RWPE2 (cell line): ENCODE measurements at places on chromosomes 3 and 15.

DNA sequence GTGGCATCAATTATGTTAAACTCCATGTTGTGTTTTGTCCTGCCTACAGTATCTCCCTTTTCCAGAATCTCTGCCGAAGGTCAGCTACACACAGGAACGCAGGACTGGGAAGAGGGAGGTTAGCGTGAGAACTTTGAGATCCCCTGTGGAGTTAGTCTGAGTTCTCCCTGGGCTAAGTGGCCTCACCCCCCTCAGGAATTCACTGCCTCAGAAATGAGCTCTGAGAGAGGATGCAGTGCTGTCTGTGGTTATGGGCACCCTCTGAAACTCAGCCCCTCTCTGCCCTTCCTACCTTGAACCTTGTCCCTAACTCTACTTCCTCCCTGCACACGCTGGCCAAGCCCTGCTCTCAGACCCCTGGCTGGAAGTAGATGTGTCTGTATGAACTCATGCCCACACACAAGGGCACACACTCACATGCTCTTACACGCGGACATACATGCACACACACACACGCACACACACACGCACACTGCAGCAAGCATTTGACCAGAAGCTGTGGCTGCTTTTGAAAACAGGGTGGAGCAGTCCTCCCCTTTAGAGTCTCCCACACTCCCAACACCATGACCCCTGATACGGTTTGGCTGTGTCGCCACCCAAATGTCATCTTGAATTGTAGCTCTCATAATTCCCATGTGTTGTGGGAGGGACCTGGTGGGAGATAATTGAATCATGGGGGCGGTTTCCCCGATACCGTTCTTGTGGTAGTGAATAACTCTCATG, 5.3 kb upstream of the VIPR1 start:
- no peaks in the 10 kb centered on the region for H3K4me1 ChIP-seq
- no peak overlapping the region for H3K27ac ChIP-seq
- H3K4me3 ChIP-seq = no peak overlapping the region
- no peaks in the 10 kb centered on the region for H3K27me3 ChIP-seq

- H3K4me1 ChIP-seq = peaks cover 21% of the 10 kb centered on the region
- no peaks in the 10 kb centered on the region for H3K27me3 ChIP-seq
- peak overlapping the region; percentile 89 for H3K27ac ChIP-seq
Observed at GRCh38 chr3:112390783-112391641, 58.1 kb downstream of the CD200 start.

DNA sequence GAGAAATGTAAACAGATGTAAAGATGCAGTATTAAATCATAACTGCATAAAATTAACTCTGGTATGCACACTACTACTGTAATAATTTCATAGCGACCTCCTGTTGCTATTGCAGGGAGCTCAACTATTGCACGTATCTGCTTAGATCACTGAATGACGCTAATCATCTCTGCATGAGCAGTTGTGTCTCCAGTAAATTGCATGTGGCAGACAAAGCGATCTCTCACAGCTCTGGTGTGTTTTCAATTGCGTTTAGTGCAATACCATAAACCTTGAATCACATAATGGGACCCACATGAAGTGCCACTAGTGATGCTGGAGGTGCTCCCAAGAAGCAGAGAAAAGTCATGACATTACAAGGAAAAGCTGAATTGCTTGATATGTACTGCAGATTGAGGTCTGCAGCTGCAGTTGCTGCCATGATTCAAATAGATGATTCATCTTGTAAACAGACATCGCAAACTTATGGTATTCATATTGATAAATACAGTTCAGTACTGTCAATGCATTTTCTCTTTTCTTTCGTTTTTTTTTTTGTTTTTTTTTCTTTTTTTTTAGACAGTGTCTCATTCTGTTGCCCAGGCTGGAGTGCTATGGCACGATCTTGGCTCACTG, 30.2 kb upstream of the LCTL start:
- no peak for DNase-seq
- no peaks in the 10 kb centered on the region for H3K4me1 ChIP-seq
- H3K36me3 ChIP-seq = no peaks in the 10 kb centered on the region

- no peak for DNase-seq
- H3K27ac ChIP-seq = no peak overlapping the region
- H3K4me3 ChIP-seq = no peak overlapping the region
- peaks cover 11% of the 10 kb centered on the region for H3K27me3 ChIP-seq
- H3K36me3 ChIP-seq = no peaks in the 10 kb centered on the region
Observed at GRCh38 chr15:38576261-38576660, 11.6 kb upstream of the RASGRP1 start.

- no peaks in the 10 kb centered on the region for H3K27me3 ChIP-seq
- H3K36me3 ChIP-seq = peaks cover 95% of the 10 kb centered on the region
- H3K4me1 ChIP-seq = no peaks in the 10 kb centered on the region
- H3K27ac ChIP-seq = no peak overlapping the region
- DNase-seq = no peak
- no peak overlapping the region for H3K4me3 ChIP-seq
Observed at GRCh38 chr3:161239700-161240099, 18.6 kb downstream of the NMD3 start.

DNA sequence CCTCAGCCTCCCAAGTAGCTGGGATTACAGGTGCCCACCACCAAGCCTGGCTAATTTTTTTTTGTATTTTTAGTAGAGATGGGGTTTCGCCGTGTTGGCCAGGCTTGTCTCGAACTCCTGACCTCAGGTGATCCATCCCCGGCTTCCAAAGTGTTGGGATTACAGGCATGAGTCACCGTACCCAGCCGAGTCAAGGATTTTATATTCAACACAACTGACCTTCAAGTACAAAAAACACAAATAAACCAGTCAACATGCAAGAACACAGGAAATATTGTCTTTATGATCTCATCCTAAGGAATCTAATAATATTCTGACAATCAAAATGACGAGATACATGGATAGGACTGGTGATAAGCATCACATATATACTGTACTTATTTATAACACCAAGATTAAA, 37.9 kb downstream of the TJP1 start:
- no peak for DNase-seq
- H3K36me3 ChIP-seq = peaks cover 48% of the 10 kb centered on the region
- peaks cover 29% of the 10 kb centered on the region for H3K4me1 ChIP-seq
- H3K27ac ChIP-seq = peak overlapping the region; percentile 35
- no peaks in the 10 kb centered on the region for H3K27me3 ChIP-seq
- no peak overlapping the region for H3K4me3 ChIP-seq

DNA sequence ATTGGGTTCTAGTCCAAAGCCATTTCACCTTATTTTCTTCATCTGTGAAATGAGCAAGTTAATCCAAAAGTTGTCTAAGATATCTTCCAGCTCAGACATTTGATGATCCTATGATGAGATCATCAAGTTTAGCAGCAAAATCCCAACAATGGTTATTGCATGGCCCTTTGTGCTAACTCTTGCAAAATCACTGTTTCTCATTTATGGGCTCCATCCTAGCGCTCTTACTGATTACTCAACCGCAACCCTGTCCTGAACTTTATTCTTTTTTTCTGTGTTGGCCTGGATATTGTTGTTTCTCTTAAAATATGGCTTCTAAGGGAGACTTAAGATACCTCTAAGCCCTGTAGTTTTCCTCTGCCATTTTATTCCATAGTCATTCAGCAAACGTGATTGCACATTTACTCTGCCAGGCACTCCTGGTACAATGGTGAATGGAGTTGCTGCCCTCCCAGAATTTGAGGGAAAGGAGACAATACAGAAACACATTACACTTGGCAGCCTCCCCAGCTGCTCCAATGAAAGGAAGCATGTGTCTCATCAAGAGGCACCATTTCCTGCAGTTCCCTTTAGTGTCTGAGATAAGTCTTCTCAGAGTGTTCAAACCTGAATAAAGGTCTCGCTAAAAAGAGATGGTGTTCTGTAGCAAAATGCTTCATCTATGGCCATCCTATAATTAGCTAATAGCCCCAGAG, 4.4 kb downstream of the GXYLT2 start:
- peaks cover 45% of the 10 kb centered on the region for H3K4me1 ChIP-seq
- H3K27me3 ChIP-seq = no peaks in the 10 kb centered on the region
- DNase-seq = no peak
- no peaks in the 10 kb centered on the region for H3K36me3 ChIP-seq
- peak overlapping the region; percentile 64 for H3K27ac ChIP-seq

DNA sequence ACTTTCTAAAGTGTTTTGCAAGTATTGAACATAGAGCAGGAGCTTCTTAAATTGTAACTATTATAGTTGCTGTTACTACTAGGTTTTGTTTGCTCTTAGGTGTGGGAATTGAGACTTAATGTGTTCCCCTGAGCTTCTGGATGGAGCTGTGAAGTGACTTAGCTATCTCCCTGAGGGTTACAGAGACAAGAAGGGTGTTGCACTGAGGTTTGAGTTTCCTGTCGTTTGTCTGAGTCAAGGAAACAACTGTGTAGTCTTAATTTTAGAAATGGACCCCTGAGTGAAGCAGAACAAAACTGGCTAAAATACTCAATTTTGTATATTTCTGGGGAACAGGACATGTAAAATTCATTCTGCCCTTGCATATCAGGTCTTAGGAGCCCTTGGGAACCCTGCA, 20.4 kb downstream of the TTC21A start:
- no peak overlapping the region for H3K27ac ChIP-seq
- DNase-seq = no peak
- peaks cover 15% of the 10 kb centered on the region for H3K4me1 ChIP-seq
- no peaks in the 10 kb centered on the region for H3K36me3 ChIP-seq
- no peaks in the 10 kb centered on the region for H3K27me3 ChIP-seq

DNA sequence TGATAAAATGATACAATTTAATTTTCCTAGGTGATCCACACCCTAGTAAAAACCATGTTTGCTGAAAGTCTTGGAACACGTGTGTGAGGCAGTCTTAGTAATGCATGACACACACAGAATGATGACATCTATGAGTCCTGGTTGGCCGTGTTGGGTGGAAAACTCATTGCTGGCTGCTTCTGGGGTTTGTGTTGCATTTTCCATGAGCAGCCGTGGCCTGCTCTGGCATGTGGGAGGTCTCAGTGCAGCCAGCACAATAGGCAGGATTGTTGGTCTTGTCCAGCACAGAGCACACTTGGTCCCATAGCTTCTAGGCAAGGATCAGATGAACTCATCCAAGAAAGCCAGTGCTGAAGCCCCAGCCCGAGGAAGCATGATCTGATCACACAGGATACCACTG, 172.8 kb upstream of the UBE3A start:
- no peaks in the 10 kb centered on the region for H3K4me1 ChIP-seq
- no peaks in the 10 kb centered on the region for H3K36me3 ChIP-seq

DNA sequence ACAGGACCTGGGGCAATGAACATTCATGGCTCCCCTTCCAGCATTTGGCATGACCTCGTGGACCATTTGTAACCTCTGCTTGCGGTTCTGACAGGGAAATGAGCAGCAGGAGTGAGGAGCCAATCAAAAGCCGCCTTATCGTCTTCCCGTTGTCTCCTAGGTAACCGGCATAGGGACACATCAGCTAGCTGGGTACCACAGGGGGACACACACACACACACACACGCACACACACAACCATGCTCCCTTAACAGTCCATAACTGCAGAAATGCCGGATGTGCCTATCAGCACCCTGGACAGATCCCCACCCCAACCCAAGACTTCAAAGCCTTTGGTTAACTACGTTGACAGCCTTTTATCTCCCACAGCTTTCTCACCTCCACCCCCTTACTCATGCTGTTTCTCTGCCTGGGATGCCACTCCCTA, 53.4 kb upstream of the CCDC174 start:
- H3K27ac ChIP-seq = no peak overlapping the region
- no peaks in the 10 kb centered on the region for H3K36me3 ChIP-seq
- H3K4me3 ChIP-seq = no peak overlapping the region
- peaks cover 25% of the 10 kb centered on the region for H3K27me3 ChIP-seq
- DNase-seq = no peak

- DNase-seq = no peak
- H3K27ac ChIP-seq = no peak overlapping the region
- H3K4me3 ChIP-seq = no peak overlapping the region
Observed at GRCh38 chr15:87736891-87737389, 519.6 kb downstream of the NTRK3 start.

- no peaks in the 10 kb centered on the region for H3K4me1 ChIP-seq
- DNase-seq = no peak
- no peaks in the 10 kb centered on the region for H3K36me3 ChIP-seq
- H3K27ac ChIP-seq = no peak overlapping the region
Observed at GRCh38 chr15:36748366-36749115, 169.1 kb downstream of the CDIN1 start.

- H3K4me1 ChIP-seq = peaks cover 4% of the 10 kb centered on the region
- H3K36me3 ChIP-seq = no peaks in the 10 kb centered on the region
- no peaks in the 10 kb centered on the region for H3K27me3 ChIP-seq
- DNase-seq = no peak
Observed at GRCh38 chr3:171526869-171527268, 66.7 kb upstream of the TNIK start.

GRCh38 chr3:196803891-196804468, 63.7 kb upstream of the SENP5 start:
- peaks cover 64% of the 10 kb centered on the region for H3K36me3 ChIP-seq
- DNase-seq = no peak
- H3K27me3 ChIP-seq = no peaks in the 10 kb centered on the region
- H3K4me1 ChIP-seq = no peaks in the 10 kb centered on the region
- H3K27ac ChIP-seq = no peak overlapping the region

DNA sequence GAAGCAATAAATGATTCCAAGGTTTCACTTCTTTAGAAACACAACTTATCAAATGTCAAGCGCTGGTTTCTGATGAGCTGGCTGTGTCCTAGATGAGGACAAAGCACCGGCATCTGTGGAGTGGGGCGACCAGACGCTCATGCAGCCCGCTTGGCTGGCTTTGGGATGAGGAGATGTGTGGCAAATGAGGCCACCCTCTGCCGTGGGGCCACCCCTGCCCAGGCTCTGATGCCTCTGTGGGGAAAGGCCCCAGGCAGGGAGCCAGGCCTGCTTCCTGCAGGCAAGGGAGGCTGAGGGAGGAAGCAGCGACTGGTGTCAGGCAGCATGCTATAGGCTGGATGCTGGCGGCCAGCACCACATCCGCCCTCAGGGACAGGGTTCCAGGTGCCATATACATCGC, 102.9 kb downstream of the HERC2 start:
- peaks cover 45% of the 10 kb centered on the region for H3K36me3 ChIP-seq
- no peak overlapping the region for H3K4me3 ChIP-seq
- DNase-seq = no peak
- H3K27me3 ChIP-seq = no peaks in the 10 kb centered on the region

GRCh38 chr3:138942861-138943623, 3.9 kb downstream of the FOXL2 start:
- no peak overlapping the region for H3K27ac ChIP-seq
- peaks cover 98% of the 10 kb centered on the region for H3K27me3 ChIP-seq
- H3K4me1 ChIP-seq = no peaks in the 10 kb centered on the region
- H3K36me3 ChIP-seq = no peaks in the 10 kb centered on the region
- H3K4me3 ChIP-seq = no peak overlapping the region

- no peak overlapping the region for H3K27ac ChIP-seq
- H3K27me3 ChIP-seq = no peaks in the 10 kb centered on the region
- no peaks in the 10 kb centered on the region for H3K36me3 ChIP-seq
- DNase-seq = no peak
- H3K4me1 ChIP-seq = no peaks in the 10 kb centered on the region
Observed at GRCh38 chr3:55243678-55244077, 243.4 kb downstream of the WNT5A start.
